Globus pallidus (tissue), 1 donor: ENCODE measurements at places on chromosomes 6 and 20.
A peak's percentile ranks its signal among the peaks of the same experiment; 100 is the strongest.

DNA sequence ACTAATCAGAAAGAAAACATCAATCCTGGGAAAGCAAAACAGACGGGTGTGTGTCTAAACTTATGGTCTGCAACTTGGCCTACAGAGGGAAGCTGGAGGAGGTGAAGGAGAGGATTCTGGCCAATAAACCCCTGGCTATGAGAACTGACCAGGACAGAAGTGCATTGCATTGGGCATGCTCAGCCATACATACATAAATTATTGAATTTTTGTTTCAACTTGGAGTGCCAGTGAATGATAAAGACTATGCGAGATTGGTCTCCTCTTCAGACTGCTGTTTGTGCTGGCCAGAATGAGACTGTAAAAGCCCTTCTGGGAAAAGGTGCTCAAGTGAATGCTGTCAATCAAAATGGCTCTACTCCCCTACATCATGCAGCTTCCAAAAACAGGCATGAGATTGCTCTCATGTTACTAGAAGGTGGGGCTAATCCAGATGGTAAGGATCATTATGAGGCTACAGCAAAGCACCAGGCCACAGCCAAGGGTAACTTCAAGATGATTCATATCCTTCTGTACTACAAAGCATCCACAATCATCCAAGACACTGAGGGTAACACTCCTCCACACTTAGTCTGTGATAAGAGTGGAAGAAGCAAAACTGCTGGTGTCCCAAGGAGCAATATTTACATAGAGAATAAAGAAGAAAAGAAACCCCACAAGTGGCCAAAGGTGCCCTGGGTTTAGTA is 17.4 kb downstream of the ADNP start:
- no peak for DNase-seq

GRCh38 chr6:6969761-6970223 is 138.0 kb upstream of the RREB1 start:
- no peak for DNase-seq

- no peak for DNase-seq
These were observed 181.2 kb downstream of the ADGRG6 start for GRCh38 chr6:142482974-142483373.

- no peak for DNase-seq
These were observed 5.6 kb downstream of the SMIM29 start for GRCh38 chr6:34243131-34243771.

GRCh38 chr20:38674092-38674764 is 50.1 kb upstream of the SLC32A1 start:
- peak; percentile 75 for DNase-seq

- DNase-seq: no peak
These were observed 188.0 kb upstream of the RAB32 start for GRCh38 chr6:146355521-146356100.

- no peak for DNase-seq
These were observed 16.7 kb upstream of the FOXF2 start for GRCh38 chr6:1372690-1373089.

GRCh38 chr6:49515485-49516146 is 15.9 kb downstream of the GLYATL3 start:
- no peak for DNase-seq

DNA sequence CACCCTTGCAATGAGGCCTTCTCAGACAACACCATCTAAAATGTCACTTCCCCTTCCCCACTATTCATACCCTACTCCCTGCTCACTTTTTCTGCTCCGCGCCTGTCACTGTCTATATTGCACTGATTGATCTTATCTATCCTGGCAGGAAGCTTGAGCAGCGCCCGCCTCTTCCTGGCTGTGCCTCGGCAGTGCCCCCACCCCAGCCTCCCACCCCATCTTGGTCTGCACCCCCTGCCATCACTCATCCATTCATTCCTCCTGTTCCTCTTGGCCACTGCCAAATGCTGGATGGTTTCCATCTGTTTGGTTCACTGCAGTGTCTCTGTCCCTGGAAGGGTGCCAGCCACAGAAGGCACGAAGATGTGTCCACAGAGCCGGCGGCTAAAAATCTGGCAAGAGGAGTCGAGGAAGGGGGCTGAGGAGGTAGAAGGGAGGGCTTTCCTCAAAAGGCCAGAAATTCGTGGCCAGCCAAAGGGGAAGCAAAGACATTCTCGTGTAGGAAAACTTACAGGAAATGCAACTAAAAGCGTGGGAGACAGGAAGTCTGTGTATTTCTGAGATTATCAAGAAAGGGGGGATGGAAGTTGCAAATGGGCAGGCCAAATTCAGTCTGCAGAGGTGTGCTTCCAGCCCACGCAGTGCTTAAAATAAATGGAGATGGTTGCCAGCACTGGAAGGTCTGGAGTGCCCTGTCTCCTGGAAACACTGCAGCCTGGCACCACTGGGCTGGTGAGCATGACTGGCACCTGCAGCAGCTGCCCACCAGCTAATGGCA is 27.6 kb downstream of the SYNJ2 start:
- peak; percentile 90 for DNase-seq

- DNase-seq: no peak
These were observed 19.2 kb upstream of the LMBRD1 start for GRCh38 chr6:69816026-69816425.

GRCh38 chr6:46876126-46876525 is 45.6 kb downstream of the ADGRF5 start:
- no peak for DNase-seq

- DNase-seq: no peak
These were observed 153.4 kb downstream of the DTNBP1 start for GRCh38 chr6:15509335-15509933.

- DNase-seq: no peak
These were observed at the start of gene WFDC8 for GRCh38 chr20:45579184-45579583. Gene WFDC8, minus strand, starts transcription at chr20:45579284. Its CDS starts 37 bp downstream, at chr20:45579247.

DNA sequence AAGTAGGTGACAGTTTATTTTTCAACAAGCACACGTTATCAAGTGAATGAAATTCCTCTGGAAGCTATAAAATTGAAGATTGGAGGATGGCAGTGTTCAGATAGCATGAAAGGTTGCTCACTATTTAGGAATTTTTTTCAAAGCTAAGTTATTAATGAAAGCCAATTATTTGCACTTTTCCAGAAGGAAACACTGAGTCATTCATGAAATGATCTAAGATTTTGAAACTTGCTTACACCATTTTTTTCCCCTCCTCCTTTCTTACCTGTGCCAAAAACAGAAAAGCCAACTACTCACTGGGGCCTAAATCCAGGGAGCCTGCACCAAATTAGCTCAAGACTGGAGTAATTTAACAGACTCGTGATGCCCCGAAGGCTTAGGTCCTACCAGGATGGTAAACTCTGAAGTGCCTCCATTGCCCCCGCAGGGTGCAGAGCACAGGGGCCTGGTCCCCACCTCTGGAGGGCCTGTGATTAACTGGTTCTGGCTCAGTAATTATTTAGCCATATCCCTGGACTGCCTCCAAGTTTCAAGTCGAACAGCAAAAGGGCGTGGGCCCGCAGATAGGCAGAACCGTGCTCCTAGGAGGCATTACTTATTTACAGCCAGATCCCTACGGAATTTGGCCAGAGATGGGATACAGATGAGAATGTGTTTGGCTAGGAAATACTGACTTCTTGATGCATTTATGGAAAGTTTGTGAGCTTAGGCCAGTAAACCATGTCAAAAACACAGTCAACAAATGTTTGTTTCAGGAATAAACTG is 28.0 kb upstream of the ZNF217 start:
- peak; percentile 5 for DNase-seq

- no peak for DNase-seq
These were observed 272.9 kb upstream of the KCNQ5 start for GRCh38 chr6:72348926-72349325.

DNA sequence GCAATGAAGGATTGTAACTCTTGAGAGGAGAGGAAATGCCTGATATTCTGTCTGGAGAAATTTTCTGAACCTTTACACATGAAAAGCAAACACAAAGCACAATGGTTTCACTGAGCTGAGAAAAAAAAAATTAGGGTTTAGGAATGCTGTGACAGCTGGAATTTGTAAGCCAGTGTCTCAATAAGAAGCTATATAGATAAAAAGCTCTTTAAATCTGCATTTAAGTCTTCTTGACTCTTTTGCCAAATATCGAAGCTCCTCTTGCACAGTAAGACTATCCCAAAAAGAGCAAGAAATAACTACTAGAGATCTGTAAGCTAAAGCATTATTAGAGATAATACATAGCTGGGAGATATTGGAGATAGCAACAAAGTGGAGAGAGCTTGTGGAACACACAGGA is 1334.0 kb upstream of the CITED2 start:
- DNase-seq: no peak

DNA sequence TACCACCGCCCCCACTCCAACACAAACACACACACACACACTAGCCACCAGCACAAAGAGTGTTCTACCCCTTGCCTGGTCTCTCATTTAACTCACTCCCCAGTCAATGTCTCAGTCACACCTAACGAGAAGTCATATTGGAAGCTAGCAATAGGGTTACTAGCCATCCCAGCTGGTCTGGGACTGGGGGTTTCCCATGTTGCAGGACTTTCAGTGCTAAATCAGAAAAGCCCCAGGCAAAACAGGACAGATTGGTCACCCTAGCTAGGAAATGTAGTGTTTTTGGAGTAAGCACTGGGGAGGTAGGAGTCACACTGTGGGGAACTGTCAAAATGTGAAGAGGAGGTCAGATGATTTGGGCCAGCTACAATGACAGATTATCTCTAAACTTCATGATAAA is 158.1 kb downstream of the UNC5CL start:
- DNase-seq: no peak

DNA sequence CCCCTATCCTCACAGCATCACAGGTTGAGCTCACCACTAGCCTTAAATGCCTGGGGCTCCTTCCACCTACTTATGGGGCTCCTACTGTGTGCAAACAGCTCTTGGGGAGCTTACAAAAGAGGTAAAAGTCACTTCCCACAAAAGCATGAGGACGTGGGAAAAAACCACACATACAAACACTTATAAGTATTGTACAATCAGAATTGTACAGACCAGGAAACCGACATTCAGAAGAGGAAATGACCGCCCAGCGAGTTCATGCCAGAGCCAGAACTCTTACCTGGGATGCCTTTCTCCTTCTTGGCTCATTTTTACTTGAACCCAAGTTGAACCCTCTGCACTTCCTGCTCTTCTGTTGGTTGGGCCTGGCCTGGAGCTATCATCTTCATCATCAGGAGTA is 6.3 kb upstream of the PPP1R16B start:
- DNase-seq: no peak

DNA sequence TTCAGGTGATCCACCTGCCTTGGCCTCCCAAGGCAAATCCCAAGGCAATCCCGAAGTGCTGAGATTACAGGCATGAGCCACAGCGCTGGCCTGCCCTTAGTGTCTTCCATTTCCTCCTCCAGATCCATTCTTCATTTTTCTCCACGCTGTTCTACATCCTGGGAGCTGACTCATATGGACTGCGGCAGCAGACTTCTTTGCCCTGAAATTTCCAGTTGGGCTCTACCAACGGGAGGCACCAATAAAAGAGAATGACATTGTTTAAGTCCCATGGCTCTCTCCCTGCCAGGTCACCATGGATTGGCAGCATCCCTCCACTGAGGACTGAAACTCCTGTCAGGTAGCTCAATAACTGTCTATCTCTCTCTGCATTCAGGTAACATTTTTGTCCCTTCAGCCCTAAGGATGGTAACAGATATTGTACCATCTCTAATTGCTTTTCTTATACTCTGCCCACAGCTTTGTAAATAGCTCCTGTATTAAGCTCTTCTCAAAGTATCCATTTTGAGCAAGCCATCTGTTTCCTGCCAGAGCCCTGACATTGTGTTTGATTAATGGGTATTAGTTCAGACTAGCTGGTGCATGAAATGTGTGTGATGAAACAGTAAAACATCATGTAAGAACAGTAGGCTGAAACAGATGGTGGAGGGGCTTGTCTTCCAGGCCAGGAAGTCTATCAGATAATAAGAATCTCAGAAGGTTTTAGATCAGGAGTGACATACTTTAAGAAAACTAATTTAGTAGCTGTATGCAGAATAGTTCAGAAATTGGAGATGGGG is 3.6 kb downstream of the TBCC start:
- DNase-seq: no peak

- DNase-seq: peak; percentile 22
These were observed 1.9 kb downstream of the PHIP start for GRCh38 chr6:79076160-79076559.

- DNase-seq: no peak
These were observed 54.3 kb downstream of the SLC23A2 start for GRCh38 chr20:4946986-4947385.

DNA sequence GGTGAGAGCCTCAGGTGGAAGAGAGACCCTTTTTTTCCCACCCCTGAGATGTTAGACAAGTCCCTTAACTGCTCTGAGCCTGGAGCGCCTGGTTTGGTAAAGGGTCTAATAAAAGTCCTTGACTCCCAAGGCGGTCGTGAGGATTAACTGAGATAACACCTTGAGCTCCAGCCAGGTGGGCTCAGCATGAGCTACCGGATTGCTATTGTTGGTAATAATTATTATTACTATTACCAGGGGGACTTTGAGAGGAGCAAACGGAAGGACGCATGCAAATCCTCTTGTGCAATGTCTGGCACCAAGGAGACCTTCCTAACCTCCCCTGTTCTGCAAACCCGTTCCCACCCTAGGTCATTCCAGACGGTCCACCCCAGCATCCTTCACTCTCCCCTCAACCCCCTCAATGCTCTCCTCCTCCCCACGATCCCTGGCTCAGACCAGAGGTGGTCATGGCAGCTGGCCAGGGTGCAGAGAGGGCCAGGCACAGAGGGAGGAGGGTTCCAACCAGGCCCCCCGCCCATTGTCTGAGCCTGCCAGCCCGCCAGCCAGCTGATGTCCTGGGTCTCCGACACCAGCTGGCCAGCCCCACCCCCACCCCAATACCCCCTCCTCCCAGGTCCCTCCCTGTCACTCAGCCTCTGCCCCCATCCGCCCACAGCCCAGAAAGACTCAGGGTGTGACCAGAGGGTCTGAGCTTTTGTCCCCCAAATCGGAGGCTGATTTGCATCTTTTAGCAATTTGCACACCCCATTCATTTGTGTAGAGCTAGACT is 14.3 kb upstream of the CBFA2T2 start:
- DNase-seq: no peak

DNA sequence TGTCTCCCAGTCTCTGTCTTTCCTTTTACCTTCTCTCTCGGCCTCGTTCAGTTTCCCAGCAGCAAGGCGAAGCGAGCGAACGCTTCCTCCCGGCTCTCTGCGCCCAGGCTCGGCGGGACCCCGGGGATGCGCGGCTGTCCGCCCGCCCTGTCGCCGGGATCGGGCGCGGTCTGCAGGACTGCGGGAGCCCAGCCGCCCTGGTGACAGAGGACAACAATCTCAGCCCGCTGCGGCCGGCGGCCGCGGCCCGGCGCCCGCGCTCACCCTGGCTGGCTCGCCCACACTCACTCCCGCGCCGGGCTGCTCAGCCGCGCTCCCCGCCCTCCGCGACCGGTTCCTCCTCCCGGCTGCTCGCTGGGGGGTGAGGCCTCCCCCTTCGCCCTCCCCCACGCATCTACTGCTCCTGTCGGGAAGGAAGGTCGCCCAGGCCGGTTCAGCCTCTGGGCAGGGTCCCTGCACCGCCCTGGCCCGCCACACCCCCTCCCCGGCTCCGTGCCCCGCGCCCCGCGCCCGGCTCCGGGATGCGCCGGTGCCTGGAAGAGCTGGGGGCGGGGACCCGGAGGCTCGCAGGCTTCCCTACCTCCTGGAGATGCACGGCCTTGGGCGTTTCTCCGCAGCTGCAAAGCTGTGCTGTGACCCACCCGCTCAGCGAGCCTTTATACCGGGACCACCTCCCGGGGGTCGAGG is 410 bp downstream of the SYNE1 start:
- DNase-seq: no peak
